ENCODE measurements at places on chromosomes 13 and 19.
A peak's percentile ranks its signal among the peaks of the same experiment; 100 is the strongest.

- no peak for DNase-seq
Measured at GRCh38 chr13:39035204-39035603, 2.7 kb downstream of the PROSER1 start.

GRCh38 chr13:104404325-104404724, 1338.1 kb upstream of the SLC10A2 start:
- no peak for DNase-seq

- DNase-seq: peak; percentile 84
Measured at GRCh38 chr13:28532388-28533124, 37.6 kb upstream of the FLT1 start.

DNA sequence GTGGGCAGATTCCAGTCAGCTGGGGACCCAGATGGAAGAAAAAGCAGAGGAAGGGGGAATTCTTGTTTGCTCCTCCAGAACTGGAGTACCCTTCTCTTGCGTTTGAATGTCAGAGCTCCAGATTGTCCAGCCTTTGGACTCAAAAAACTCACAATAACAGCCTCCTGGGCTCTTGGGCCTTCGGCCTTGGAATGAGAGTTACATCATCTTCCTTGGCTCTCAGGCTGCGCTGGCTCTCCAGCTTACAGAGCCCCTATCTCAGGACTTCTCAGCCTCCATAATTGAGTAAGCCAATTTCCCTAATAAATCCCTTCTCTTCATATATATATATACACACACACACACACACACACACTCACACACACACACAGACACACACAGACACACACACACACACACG, 1215.7 kb upstream of the SLC10A2 start:
- no peak for DNase-seq

DNA sequence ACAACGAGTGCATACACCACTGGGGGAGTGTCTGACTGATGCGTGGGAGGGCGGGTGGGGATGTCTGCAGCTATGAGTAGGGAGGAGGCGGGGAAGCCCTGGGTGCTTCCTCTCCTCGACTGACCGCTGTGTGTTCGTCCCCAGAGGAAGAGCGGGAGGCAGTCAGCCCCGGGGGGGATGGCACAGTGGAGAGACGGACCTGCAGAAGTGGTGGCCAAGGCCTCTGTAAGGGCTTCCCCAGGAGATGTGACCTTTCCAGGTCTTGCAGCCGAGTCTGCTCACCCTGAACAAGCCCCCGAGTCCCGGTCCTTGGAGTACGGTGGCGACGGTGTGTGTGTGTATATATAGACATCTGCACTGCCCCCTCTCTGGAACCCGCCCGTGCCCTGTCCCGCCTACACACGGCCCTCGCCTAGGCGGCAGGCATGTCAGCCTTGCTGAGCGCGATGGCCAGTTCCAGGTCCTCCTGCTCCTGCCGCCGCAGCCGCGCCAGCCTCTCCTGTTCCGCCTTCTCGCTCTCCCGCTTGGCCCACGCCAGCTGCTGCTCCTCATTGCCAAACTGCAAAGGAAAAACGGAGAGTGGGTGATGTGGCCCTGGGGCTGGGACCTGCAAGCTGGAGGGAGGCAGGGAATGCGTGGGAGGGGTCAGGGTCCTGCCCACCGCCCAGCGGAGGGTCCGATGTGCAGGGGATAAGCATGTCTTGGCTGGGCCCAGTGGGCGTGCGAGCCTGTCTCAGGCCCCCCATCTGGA, 30.8 kb downstream of the KLF2 start:
- peak; percentile 84 for DNase-seq

DNA sequence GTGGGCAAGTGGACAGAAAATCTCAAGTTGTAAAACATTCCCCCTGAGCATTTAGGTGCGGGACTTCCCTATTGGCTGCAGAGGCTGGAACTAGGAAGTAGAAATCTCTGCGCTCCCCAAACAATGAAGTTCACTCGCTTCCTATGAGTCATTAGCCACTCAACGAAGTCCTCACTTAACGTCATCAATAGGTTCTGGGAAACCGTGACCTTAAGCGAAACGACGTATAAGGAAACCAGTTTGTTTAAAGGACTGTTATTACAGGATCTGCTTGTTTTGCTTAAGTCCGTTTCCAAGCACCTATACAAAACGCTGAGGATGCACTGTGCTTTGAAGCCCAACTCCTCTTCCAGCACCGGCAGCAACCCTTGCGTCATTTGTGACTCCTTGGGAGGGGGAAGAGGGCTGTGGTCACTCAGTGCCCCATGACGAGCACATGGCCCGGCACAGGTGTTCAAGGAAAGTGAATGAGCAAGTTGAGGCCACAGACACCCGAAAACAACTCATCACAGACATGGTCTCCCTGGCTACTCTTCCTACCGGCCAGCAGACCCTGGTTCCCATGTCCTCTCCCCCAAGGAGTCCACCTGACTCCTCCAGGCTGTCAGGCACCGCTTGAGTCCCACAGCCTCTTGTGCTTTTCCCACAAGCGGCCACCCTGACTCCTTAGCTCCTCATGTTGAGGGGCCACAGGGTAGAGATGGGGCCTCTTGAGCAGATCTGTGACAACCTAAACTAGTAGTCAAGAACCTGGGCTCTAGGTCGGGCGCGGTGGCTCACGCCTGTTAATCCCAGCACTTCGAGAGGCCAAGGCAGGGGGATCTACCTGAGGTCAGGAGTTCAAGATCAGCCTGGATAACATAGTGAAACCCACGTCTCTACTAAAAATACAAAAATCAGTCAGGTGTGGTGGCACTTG, 4.8 kb downstream of the RPS16 start:
- peak; percentile 48 for DNase-seq

- no peak for DNase-seq
Measured at GRCh38 chr19:4993683-4994082, 24.8 kb downstream of the KDM4B start.

DNA sequence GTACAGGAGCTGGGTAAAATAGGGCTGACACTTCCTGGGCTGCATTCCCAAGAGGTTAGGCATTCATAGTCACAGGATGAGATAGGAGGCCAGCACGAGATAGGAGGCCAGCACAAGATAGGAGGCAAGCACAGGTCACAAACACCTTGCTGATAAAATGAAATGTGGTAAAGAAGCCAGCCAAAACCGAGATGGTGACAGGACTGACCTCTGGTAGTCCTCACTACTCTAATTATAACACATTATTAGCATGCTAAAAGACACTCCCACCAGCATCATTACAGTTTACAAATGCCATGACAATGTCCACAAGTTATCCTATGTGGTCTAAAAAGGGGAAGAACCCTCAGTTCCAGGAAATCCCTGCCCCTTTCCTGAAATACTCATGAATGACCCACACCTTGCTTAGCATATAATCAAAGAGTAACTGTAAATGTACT, 20.9 kb upstream of the IGSF23 start:
- DNase-seq: no peak

- DNase-seq: no peak
Measured at GRCh38 chr19:15243236-15243957, 11.1 kb upstream of the EPHX3 start.

- DNase-seq: no peak
Measured at GRCh38 chr19:2477141-2477710, 1.3 kb downstream of the GADD45B start.
